ENCODE measurements at places on chromosomes 3 and 15. TPM values are rescaled to one million over a fixed set of nuclear protein-coding genes. Genes with fewer than 3 reads are reported as not detected.

The TMA7 gene
- 357 TPM for total RNA-seq

The IGF2BP2 gene
- 60.4 TPM for total RNA-seq

The GRM7 gene
- not detected for total RNA-seq

The TSEN2 gene
- 7.0 TPM for total RNA-seq

The DCLK3 gene
- total RNA-seq: under 0.01 TPM

The GABRG3 gene
- not detected for total RNA-seq

The TMEM45A gene
- total RNA-seq: 0.97 TPM

The P2RY1 gene
- total RNA-seq: 0.76 TPM

The EFCC1 gene
- 3.3 TPM for total RNA-seq

The ELP6 gene
- 34.8 TPM for total RNA-seq

The POLQ gene
- total RNA-seq: 7.8 TPM

The A4GNT gene
- total RNA-seq: not detected

The NRROS gene
- 4.4 TPM for total RNA-seq

The USP19 gene
- 29.8 TPM for total RNA-seq

The TF gene
- 0.19 TPM for total RNA-seq

The NR2E3 gene
- total RNA-seq: 0.50 TPM

The MITF gene
- 3.8 TPM for total RNA-seq

The FSTL1 gene
- total RNA-seq: 222 TPM

The RHO gene
- total RNA-seq: not detected

The APPL1 gene
- total RNA-seq: 37.4 TPM

The SLMAP gene
- total RNA-seq: 25.3 TPM

The CISH gene
- total RNA-seq: 0.44 TPM

The DAZL gene
- total RNA-seq: not detected

The UBE2E1 gene
- total RNA-seq: 114 TPM

The CLDN18 gene
- not detected for total RNA-seq

The TRIM42 gene
- total RNA-seq: not detected

The GPD1L gene
- total RNA-seq: 17.3 TPM

The RLBP1 gene
- not detected for total RNA-seq

The SLC6A20 gene
- total RNA-seq: not detected

The PP2D1 gene
- total RNA-seq: not detected

The IL20RB gene
- 0.16 TPM for total RNA-seq

The HIGD2B gene
- total RNA-seq: not detected

The FANCD2OS gene
- total RNA-seq: not detected

The NGRN gene
- 34.5 TPM for total RNA-seq

The COX17 gene
- 22.7 TPM for total RNA-seq

The CCNB2 gene
- total RNA-seq: 18.7 TPM

The SLC24A5 gene
- total RNA-seq: not detected

The COL7A1 gene
- total RNA-seq: 0.32 TPM
